ENCODE measurements at places on chromosomes 12 and 14. TPM values are rescaled to one million over a fixed set of nuclear protein-coding genes. Genes with fewer than 3 reads are reported as not detected.

Gene TMEM117
- 3.4 TPM for polyA plus RNA-seq

Gene NID2
- polyA plus RNA-seq: 0.43 TPM

Gene CPNE8
- 20.8 TPM for polyA plus RNA-seq

Gene TEX52
- not detected for polyA plus RNA-seq

Gene LIMA1
- 55.8 TPM for polyA plus RNA-seq

GRCh38 chr12:25757037-25757665, 201.3 kb upstream of the RASSF8 start:
- DNase-seq: no peak

DNA sequence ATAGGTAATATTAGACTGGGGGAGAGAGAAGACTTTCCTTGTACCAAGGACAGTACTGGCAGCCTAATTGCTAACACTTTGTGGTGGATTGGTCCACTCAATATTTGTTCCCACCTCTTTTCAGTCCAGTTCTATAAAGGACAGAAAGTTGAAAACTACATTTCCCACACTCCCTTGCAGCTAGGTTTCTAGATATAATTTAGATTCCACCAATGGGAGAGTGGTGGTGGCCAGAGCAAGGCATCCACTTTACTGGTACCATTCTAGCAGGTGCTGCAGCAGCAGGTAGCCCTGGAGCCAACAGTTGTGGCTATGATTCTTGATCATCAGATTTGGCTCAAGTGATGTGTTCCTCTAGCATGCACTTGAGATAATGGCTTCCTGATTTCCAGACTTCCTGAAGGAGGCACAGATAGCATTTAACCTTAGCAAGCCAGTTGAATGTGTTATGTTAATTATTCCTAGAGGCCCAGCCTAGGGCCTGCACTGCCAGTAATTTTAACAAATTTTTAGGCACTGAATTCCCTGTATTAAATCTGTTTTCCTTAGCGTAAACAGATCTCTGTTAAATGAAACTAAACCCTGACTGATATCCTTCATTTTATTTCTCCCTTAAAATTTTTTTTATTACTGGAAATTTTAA, 24.4 kb downstream of the SLC38A1 start:
- no peak for DNase-seq

DNA sequence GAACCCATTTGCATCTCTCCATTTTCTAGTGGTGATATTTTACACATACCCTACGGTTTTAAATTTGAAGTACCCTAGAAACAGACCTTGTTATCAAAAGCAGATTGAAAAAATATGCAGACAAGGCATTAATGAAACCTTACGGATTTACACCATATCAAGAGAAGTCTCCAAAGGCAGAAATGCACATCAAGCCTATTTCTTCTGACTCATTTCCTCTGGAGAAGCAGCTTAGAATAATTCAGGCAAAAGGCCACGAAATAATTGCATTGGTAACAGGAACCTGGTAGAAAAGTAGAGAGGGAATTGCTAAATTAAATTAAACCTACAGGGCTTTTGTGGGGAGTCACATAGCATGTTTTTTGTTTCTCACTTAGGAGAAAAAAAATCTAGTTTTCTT, 34.7 kb downstream of the KICS2 start:
- DNase-seq: no peak

- DNase-seq: no peak
Measured at GRCh38 chr14:90907178-90907577, 90.9 kb upstream of the TTC7B start.

DNA sequence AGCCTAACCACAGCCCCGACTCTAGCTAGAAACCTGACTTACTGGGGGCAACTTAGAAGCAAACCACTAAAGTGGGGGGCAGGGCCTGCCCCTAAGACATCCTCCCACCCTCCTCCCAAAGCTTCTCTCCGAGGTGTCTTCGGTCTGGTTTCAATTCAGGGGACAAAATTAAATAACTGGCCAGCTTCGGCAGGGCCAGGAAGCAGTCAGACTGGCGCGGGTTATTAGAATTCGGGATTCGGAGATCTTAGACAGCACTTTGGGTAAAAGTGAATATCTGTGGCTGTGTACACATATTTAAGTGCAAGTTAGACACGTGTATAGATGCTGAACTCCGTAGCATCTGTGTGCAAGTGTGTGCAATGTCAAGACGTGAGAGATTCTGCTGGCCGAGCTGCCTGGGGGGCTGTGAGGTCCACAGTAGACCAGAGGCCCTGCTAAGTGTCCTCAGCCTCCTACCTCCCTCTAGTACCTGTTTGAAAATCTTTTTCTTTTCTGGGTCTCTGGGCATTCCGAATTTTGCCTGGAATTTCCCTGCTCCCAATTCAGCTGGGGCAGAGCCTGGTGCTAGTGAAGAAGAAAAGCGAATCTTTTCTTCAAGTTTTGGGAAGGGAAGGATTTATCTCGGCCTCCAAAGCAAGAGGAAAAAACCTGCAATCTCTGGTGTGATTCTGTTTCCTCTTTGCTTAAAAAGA, 4.0 kb upstream of the HOXC10 start:
- no peak for DNase-seq

DNA sequence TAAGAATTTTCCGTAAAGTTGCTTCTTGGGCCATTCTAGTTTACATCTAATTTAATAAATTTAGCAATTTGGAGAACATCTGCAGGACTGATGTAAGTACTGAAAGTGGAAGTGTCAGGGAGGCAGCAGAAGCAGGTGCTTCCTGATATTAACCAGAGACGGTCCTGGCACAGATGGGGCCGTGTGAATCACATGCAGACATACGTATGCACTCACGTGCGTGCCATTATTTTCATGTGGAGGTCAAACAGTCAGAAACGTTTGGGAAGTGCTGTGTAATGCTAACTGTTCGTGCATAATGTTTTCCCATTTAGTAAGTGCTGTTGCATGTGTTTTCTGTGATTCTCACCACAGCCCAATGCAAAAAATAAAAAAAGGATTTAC, 87.8 kb upstream of the DYNC1H1 start:
- peak; percentile 75 for DNase-seq

DNA sequence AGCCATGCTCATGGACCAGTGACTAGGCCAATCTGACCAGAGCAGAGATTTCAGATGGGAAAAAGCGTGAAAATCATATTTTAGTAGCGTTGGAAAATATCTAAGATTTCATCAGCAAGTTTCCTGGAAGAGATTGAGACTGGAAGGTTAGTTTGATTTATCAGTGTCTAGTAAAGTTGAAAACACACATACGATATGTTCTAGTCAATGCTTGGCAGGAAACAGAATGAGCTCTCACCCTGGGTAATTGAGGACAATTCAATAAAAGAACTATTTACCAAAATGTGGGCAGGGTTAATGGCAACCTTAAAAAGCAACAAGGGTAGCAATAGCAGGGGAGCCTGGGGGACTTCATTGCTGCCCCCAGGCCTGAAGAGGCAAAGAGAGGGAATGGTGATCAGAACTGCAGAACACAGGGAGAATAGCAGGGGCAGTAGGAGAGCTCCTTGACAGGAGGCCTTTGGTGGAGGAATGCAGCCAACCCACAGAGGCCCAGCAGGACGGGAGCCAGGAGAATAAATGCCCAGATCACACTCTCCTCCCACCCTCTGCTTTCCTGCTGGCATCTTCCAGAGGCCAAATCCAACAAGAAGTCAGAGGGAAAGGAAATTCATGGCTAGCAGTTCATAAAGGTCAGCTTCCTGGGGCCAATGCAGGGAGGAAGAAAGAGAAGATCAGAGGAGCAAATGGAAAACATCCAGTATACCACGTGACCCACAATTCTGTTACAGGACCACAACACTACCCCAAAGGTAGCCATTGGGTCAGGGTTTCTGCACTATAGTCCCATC, 27.6 kb upstream of the LRP6 start:
- no peak for DNase-seq

DNA sequence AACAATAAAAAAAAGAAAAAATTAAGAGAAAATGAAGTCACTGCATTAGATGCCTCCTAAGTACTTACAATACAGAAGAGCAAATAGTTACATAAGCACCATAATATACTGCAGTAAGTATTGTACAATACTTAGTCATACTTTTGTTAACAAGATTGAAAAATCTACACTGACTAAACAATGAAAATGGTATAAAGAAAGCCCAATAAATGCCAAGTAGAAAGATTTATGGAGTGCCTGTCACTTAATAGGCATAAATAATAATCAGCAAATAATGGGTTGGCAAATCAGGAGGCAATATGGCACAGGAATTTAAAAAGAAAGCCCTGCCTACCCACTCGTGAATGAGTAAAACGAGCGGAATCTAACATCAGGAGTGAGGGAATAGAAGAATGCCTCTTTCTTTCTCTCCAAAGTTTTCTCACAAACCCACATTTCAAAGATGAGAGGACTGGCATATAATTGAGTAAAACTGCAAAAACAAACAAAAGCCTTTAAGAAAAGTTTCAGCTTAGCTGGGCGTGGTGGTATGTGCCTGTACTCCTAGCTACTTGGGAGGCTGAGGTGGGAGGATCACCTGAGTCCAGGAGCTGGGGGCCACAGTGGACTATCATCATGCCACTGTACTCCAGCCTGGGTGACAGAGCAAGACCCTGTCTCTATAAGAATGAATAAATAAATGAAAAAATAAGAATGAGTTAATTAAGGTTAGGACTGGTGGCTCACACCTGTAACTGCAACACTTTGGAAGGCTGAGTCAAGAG, 36.1 kb downstream of the CRY1 start:
- no peak for DNase-seq

DNA sequence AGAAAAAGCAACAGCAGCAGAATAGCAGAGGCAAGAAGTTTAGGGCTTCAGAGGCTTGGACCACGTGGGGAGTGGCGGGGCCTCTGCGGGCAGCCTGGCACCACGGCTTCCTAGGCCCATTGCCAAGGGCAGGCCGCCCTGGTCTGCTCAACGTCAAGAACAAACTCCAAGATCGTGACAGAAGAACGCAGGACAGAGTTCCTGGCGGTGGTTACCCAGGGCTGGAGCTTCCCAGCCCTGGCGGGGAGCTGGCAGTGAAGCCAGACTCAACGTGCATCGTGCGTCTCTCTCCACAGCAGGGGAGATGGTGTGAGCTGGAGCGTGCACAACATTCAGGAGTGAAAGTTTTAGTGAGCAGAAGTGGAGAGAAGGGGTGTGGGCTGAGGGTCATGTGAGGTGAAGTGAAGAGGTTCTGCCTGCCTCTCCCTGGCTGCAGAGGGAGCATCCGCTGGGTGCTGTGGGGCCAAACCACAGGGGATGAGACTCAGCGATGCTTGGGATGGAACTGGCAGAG, 13.9 kb upstream of the CACNA2D4 start:
- no peak for DNase-seq

- DNase-seq: no peak
Measured at GRCh38 chr12:19671695-19672094, 232.4 kb downstream of the AEBP2 start.

- no peak for DNase-seq
Measured at GRCh38 chr12:68665016-68665569, 21.7 kb upstream of the NUP107 start.

- DNase-seq: no peak
Measured at GRCh38 chr12:43120150-43120549, 431.9 kb downstream of the ADAMTS20 start.

DNA sequence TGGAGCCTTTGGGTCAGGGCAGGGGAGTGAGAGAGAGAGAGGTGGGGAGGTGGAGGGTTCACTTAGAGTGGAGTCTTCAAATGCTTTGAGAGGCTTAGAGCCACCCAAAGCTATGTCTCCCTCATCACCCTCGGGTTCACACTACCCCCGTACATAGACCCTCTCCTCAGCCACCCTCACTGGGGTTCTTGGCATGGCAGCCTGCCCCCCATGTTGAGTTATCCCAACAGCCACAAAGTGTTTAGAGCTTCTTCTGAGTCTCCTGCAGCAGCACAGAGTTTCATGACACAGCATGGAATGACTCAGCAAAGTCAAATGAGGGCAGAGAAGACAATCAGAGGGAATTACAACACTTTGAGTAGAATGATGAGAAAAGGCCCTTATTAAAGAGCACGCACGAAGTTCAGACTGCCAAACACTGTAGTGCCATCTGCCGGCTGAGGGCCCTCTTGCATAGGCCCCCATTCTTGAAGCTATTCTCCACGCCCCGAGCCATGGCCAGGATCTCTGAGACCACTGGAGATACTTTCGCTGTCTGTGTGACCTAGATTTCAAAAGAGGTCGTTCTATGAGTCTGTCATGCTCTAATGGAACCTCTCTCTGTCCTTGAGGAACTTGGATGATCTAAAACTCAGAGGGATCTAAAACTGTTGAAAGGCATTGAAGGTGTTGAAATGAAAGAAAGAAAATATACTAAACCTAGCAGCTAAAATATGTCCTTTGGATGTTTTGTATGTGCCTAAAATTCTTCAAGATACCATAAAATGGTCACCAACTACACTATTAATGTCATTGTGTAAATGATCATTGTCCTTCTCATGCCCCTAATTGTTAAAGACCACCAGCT, 221.9 kb downstream of the PELI2 start:
- no peak for DNase-seq

DNA sequence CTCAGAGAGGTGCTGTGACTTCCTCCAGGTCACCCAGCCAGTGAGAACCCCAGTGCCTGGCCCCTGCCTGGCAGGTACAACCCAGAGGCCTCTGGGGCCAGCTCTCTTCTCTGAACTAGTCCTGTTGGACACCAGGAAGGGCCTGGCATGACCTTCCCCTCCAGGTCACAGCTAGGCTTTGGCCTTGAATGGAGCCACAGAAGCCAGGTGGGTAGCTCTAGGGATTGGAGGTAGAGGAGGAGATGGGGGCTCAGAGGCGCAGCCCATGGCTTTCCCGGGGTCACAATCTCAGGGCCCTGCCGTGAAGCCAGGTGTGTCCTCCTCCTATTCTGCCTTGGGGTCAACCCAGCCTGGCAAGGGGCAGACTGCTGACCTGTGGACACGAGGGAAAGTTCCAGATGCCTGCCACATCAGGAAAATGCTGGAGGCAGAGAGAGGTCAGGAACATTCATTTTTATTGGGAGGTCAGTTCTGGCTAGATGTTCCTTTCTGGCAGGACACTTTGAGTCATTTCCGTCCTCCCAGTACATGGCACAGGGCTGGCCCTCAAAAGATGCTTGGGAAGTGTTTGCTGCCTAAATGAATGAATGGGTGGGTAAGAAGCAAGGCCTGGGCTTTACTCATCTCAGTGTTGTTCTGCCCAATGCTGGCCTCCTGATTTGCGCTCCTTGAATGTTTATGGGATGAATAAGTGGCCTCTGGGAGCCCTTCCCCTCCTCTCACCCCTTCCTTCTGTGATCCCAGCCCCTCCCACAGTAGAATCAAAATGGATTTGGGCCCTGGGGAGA, 25.4 kb downstream of the FAM222A start:
- no peak for DNase-seq

GRCh38 chr12:45351921-45352670, 136.2 kb downstream of the ANO6 start:
- no peak for DNase-seq

GRCh38 chr14:85338895-85339294, 191.0 kb upstream of the FLRT2 start:
- DNase-seq: no peak

All from GM12878 (cell line).